Activated CD8-positive, alpha-beta memory T cell treated with anti-CD3 and anti-CD28 coated beads, Interleukin-2, amount 10 ng/mL, durations not matched to agents 7 days and 5 days (primary cell): ENCODE measurements at places on chromosomes 7 and 10. TPM values are rescaled to one million over a fixed set of nuclear protein-coding genes. Genes with fewer than 3 reads are reported as not detected.

- no peak overlapping the region for H3K27ac ChIP-seq
- H3K4me3 ChIP-seq, result no peak overlapping the region
- H3K4me1 ChIP-seq, result no peaks in the 10 kb centered on the region
- H3K36me3 ChIP-seq, result no peaks in the 10 kb centered on the region
Observed at GRCh38 chr10:125866421-125867029, 14.6 kb downstream of the DHX32 start.

GRCh38 chr10:61164458-61165160, 220.6 kb upstream of the RHOBTB1 start:
- DNase-seq, result no peak
- H3K36me3 ChIP-seq, result no peaks in the 10 kb centered on the region
- H3K27ac ChIP-seq, result no peak overlapping the region
- no peaks in the 10 kb centered on the region for H3K4me1 ChIP-seq
- H3K27me3 ChIP-seq, result no peaks in the 10 kb centered on the region
- H3K4me3 ChIP-seq, result no peak overlapping the region

Gene IGFBP3
- 10.5 TPM for total RNA-seq

GRCh38 chr10:43734716-43735115, 86.0 kb upstream of the ZNF32 start:
- peaks cover 13% of the 10 kb centered on the region for H3K4me1 ChIP-seq
- no peak for DNase-seq
- H3K27me3 ChIP-seq, result peaks cover 19% of the 10 kb centered on the region
- no peak overlapping the region for H3K4me3 ChIP-seq
- H3K27ac ChIP-seq, result no peak overlapping the region

Gene R3HCC1L
- total RNA-seq, result 19.1 TPM

DNA sequence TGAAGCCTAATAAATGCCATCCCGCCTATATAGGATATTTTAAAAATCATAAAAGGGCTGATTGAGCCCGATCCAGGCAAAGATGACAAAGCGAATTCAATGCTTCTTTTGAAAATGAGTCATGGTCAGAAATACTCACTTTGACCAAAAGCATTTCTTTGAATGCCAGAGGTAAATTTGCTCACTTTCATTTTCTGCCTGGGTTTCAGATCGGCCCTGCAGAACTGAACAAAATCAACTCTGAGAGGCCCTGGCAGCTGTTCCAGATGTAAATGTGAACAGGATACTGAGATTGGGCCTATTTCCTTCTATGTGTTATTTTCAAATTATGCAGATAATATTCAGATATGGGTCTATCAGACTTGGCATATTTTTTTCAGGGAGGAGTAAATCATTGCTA, 114.8 kb upstream of the ARID5B start:
- peaks cover 19% of the 10 kb centered on the region for H3K36me3 ChIP-seq
- H3K4me1 ChIP-seq, result peaks cover 50% of the 10 kb centered on the region
- peak overlapping the region; percentile 18 for H3K4me3 ChIP-seq
- H3K27ac ChIP-seq, result peak overlapping the region; percentile 78
- no peaks in the 10 kb centered on the region for H3K27me3 ChIP-seq

Gene SYT15
- 0.33 TPM for total RNA-seq

Gene ATRNL1
- total RNA-seq, result 0.87 TPM

Gene SLC39A12
- total RNA-seq, result not detected

Gene NEUROD6
- total RNA-seq, result not detected

DNA sequence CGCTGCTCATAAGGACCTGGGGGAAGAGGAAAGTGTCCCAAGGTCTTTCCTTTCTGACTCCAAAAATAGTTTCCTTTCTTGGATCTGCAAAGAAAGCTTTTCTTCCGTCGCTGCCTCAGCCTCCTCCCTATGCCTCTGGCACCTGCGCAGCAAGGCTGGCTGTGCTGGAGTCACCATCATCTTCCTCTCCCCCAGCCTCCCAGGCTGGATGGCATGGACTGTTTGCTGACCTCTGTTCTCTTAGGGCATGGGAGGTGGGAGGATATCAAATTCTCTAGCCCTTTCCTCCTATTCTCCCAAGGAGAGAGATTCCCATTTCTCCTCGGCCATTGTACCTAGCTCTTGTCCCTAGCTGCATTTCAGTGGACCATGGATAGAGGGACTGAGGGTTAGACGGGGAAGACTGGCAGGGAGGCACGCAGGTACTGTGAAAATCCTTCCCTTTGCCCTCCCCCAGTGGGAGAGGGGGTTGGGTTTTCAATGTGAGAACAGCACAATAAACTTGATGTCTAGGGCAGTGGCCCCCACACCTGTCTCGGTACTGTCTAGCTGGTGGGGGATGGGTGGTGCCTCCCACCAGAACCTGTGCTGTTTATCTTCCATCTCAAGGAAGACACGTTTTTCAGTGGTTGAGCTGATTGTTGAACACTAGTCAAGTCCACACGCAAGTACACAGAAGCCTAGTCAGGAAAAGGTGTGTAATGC, 2.6 kb downstream of the PPP1R35 start:
- peaks cover 41% of the 10 kb centered on the region for H3K36me3 ChIP-seq
- peak overlapping the region; percentile 88 for H3K27ac ChIP-seq
- H3K4me3 ChIP-seq, result peak overlapping the region; percentile 88
- peaks cover 5% of the 10 kb centered on the region for H3K27me3 ChIP-seq

Gene XRCC2
- 18.0 TPM for total RNA-seq

Gene AOAH
- total RNA-seq, result 48.8 TPM

DNA sequence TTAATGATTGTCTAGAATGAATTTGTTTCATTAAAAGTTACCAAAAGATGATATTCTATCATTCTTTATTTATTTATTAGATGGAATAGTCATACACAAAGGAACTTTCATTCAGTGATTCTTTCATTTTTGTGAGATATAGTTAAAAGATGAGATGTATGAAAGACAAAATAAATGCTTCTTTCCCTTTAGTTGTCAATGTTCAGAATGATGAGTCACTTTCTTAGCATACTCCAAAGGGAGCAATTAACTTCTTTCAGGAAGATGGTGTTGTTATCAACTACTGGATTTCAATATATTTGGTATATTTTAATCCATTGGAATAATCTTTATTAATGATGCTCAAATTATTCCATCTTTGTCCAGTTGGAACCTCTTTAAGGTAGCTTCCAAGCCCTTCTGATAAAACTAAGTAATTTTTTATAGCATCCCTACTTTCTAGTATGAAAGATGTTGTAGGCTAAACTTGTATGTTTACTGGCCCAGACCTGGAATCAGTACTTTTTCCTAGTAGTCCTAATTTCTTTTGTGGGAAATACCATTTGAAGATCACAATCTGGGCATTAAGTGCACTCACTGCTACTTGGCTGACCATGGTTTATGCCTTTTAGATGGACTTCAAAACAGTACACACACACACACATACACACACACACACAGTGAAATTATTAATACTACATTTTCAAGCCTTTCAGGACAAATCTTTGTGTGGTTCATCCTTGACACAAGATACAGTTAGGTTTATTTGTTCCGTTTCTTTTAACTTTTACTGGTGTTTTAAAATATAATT, 2.5 kb downstream of the GIMAP7 start:
- peaks cover 57% of the 10 kb centered on the region for H3K36me3 ChIP-seq
- H3K4me3 ChIP-seq, result peak overlapping the region; percentile 100
- peak overlapping the region; percentile 99 for H3K27ac ChIP-seq
- no peak for DNase-seq
- H3K27me3 ChIP-seq, result no peaks in the 10 kb centered on the region

Gene EGFR
- not detected for total RNA-seq

GRCh38 chr7:73669288-73669701, 1.7 kb downstream of the VPS37D start:
- no peak overlapping the region for H3K4me3 ChIP-seq
- H3K27ac ChIP-seq, result no peak overlapping the region
- no peak for DNase-seq
- peaks cover 7% of the 10 kb centered on the region for H3K4me1 ChIP-seq
- peaks cover 39% of the 10 kb centered on the region for H3K27me3 ChIP-seq
- no peaks in the 10 kb centered on the region for H3K36me3 ChIP-seq

Gene FOXP2
- total RNA-seq, result not detected

- peaks cover 90% of the 10 kb centered on the region for H3K27me3 ChIP-seq
- no peak overlapping the region for H3K4me3 ChIP-seq
Observed at GRCh38 chr10:11010582-11010981, 7.1 kb upstream of the CELF2 start.
